Stimulated activated CD8-positive, alpha-beta memory T cell treated with anti-CD3 and anti-CD28 coated beads, Interleukin-4, amount 100 ng/mL, for 1 hour (primary cell): ENCODE measurements at places on chromosomes 13 and 19.

DNA sequence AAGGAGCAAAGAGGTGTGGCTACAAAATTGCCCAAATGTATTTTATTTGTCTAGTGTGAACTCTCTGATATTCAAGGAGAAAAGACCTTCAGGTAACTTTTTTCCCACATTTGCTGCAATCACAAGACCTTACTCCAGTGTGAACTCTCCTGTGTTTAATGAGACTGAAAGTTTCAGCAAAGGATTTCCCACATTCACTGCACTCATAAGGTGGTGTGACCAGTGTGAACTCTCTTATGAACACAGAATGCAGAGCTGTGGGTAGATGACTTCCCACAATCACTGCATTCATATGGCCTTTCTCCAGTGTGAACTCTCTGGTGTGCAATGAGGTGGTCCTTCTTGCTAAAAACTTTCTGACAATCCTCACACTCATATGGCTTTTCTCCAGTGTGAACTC lies 16.4 kb downstream of the ZNF814 start:
- no peak for DNase-seq

- DNase-seq, result no peak
Observed at GRCh38 chr19:9041023-9041422, 30.8 kb upstream of the MUC16 start.

GRCh38 chr13:113881614-113882266 lies 17.9 kb upstream of the GAS6 start:
- DNase-seq, result no peak

DNA sequence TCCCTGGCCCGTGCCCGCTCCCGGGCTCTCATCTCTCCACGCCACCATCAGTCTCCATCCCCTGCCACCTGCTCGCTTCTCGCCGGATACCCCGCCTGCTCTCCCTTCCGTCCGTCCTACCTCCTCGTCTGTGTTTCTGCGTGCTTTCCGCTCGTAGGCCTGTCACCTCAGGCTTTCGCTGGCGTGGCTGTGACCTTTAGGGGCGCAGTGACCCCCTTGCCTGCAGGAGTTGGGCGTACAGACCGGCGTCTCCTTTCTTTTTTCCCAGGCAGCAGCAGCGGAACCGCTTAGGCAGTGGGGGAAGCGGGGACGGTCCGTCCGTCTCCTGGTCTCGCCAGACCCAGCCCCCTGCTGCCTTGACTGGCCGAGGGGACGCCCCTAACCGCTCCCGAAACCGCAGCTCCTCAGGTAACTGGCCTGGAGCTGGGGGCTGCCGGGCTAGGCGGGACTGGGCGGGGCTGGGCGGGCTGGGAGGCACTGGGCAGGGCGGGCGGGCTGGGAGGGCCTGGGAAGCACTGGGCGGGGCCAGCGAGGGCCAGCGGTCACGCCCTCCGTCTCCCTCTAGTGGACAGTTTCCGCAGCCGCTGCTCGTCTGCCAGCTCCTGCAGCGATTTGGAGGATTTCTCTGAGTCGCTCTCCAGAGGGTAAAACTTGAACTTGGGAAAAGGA lies 6.3 kb downstream of the PGLYRP1 start:
- DNase-seq, result peak; percentile 74

DNA sequence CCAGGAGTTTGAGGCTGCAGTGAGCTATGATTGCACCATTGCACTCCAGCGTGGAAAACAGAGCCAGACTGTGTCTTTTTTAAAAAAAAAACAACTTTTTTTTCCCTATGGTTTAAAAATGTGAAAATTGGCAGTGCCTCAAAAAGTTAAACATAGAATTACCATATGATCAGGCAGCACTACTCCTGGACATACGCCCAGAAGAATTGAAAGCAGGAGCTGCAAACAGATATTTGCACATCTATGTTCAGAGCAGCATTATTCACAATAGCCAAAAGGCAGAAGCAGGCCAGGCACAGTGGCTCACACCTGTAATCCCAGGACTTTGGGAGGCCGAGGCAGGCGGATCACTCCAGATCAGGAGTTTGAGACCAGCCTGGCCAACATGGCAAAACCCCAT lies 3.8 kb upstream of the RETN start:
- DNase-seq, result no peak

DNA sequence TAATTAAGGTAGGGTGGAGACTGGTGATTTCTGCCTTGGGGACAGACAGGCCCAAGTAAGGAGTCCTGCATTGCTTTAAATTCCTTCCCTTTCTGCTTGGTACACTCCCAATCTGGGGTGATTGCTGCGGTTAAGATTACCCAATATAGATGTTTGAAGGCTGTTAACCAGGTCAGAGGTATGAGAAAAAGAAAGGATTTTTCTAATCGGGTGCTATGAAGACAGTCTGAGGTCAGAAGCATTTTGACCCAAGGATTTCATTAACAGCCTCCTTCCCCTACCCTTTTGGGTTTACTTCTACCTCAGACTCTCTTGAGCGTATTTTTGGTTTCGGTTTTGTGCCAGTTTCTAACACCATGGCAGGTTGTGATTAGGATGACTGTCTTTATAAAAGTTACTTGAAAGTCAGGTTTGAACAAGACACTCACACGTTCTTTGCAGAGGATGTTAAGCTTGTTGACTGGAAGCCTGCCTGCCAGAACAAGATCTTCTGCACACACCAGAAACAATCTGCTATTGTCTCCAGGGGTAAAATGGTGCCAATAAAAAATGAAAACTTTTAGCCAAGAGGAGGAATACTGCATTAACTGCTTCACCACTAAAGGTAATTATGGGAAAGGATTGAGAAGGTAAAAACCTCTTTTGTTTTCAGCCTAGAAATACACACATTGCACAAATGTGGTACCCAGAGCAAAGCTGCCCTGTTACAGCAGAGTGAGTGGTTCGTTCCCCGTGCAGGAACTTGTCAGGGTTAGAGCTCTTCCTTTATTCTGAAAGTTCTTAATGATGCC lies 108.8 kb downstream of the NDFIP2 start:
- no peak for DNase-seq

DNA sequence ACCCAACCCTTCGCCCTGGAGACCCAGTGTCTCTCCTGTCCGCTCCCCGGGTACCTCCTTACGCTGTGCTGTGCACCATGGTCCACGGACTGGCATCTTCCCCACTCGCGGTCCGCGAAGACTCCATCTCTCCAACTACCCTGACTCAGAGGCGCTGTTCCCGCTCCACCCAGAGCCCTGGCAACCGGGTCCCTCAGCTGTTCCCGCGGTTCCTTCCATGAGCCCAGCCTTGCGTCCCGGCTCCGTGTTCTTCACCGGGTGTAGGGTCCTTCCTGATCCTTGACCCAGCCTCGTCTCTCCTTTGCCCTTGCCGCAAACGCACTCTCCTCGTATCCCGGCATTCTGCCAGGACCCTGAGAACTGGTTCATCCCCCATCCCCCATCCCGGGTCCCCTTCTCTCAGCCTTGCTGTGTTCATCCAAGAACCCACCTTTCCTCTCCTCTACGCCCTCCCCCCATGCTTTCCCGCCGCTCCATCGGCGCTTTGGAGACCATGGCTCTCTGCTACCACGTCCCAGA lies 664 bp downstream of the ICAM5 start:
- DNase-seq, result no peak

DNA sequence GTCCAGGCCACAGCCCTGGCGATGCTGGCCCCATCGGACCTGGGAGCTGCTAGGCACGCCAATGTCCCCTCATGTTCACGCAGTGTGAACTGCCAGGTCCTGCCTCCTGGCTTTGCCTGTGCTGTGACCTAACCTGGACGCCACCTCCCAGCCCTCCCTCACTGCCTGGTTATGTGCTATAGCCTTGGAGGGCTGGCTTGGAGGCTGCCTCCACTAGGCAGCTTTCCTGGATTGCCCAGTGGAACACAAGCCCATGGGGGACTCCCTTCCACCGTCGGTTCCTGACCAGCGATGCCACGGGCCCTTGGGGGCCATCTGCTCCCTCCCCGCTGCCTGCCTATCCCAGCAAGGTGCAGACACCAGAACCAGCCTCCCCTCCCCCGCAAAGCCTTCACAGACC lies 15.2 kb upstream of the UQCR11 start:
- DNase-seq, result no peak

DNA sequence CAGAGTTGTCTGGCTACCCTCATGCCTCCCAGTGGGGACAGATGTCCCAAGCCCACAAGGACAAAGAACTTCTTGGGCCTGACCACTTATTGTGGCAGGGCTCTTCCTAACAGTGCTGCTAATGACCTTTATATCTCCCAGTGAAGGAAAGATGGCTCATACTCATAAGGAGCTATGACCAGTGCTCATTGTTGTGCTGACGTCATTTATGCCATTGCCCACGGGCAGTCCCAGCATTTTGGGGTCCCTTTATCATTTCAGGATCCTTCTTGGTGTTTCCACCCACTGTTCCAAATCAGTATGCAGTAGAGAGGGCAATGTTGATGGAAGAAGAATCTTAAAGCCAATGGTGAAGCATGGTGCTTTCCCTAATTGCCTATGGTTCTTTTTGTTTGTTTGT lies 1640.0 kb upstream of the PRR20A start:
- no peak for DNase-seq

- no peak for DNase-seq
Observed at GRCh38 chr19:3882041-3882384, 1.5 kb downstream of the ATCAY start.

DNA sequence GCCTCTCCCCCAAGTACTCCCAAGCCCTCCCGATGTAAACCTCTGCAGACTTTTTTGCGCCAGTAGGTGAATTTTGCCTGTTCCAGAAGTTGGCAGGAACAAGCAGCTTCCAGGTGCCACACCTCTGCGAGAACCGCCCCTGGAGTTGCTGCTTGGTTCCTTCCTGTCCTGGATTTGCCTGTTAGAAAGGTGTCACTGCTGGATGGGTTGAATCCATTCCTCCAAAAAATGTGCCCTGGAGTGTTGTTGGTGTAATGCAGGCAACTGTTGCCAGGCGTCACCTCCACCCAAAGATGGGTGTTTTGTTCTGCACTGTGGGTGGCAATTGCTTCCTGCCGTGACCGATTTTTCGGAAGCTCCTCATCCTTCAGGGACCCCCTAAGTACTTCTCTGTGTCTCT lies 5.7 kb downstream of the PGPEP1 start:
- DNase-seq, result no peak

GRCh38 chr13:43300865-43301264 lies 277.5 kb downstream of the DNAJC15 start:
- DNase-seq, result no peak

DNA sequence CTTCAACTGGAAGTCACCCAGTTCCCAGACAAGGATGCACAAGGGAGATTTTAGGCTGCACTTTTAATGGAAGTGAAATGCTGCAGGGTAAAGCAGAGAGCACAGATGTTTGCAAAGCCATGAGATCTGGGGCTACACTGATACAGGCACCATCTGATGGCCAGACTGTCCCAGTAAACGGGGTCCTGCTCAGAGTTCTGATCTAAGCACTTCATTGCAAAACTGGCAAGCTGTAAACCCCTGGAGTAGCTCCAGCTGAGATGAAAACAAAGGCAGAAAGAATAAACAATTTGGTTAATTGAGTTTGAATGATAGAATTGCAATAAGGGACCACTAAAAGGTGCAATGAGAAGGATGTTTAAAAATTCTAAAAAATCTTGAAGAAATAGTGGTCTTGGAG lies 197.1 kb downstream of the OXGR1 start:
- DNase-seq, result no peak

DNA sequence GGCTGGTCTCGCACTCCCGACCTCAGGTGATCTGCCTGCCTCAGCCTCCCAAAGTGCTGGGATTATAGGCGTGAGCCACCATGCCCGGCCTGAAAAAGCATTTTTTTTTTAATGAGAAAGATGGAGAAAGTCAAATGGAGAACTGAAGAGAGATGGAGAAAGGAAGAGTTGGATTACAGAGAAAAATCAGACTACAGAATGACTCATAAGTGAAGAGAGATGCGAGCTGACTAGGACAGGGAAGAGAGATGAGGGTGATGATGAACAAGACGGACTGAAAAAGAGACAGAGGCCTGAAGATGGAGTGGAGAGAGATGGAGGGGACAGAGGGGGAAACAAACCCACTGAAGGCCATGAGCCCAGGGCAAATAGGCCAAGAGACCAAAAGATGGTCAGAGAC lies 1.5 kb downstream of the DHX34 start:
- DNase-seq, result no peak
